ENCODE measurements at places on chromosomes 2 and 18.

GRCh38 chr2:195695002-195695631, 38.1 kb downstream of the SLC39A10 start:
- no peak for DNase-seq

GRCh38 chr18:21513292-21513691, 87.2 kb downstream of the ESCO1 start:
- DNase-seq, result no peak

DNA sequence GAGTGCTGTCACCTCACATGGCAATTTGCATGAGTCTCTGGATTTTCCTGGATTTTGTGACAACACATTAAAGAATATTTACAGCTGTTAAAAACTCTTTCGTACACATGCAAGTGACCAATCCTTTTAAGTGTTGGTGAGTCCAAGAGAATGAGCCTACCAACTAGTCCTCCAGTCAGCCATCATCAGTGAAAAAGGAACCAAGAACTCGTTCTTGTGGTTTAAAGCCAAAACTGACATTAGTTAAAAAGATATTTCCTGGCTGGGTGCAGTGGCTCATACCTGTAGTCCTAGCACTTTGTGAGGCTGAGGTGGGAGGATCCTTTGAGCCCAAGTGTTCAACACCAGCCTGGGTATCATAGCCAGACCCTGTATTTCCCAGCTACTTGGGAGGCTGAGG, 215.4 kb upstream of the ITGA4 start:
- DNase-seq, result no peak

DNA sequence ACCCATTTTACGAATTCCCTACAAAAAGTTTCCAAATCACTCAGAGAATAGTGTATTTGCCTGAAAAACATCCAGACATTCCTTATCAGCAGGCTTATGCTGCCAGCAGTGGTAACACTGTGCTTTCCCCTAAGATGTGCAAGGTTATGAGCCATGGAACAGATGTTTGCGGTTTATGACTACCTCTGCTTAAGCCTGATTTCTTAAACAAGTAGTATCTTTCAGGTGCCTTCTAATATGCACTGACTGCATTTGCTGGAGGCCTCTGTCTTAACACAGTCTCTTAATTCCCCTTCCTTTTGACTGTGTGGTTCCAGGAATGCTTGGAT, 54.8 kb downstream of the CDC42EP3 start:
- DNase-seq, result no peak

GRCh38 chr2:201358684-201359083, 1.5 kb upstream of the FLACC1 start:
- no peak for DNase-seq

GRCh38 chr2:7016601-7017211, 99.5 kb downstream of the RNF144A start:
- no peak for DNase-seq
